ENCODE measurements at places on chromosomes 11 and 22. TPM values are rescaled to one million over a fixed set of nuclear protein-coding genes. Genes with fewer than 3 reads are reported as not detected.

DNA sequence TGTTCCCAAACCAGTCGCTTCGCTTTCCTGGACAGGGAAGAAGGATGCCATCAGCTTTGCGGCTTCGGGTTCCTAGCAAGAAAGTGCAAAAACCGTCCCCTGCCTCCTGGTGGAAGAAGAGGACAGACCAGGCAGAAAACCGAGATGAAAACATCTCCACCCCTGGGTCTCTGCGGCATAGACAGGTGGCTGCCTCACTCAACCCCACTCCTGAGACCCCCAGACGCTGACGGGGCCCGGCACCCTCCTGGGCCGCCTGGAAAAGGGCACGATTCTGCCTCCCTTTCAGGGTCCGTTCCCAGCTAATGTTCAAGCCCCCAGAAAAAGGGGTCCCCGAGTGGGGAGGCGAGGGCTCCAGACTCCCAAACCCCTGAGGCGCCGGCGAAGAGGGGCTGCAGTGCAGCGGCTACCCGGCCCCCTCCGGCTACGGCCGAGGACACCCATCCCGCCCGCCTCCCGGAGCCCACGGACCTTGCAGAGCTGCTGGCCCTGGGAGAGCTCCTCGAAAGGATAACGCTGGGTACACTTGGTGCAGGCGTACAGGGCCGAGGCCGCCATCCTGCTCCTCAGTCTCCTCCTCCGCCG is 569 bp downstream of the FAM76B start:
- DNase-seq = peak; percentile 72

DNA sequence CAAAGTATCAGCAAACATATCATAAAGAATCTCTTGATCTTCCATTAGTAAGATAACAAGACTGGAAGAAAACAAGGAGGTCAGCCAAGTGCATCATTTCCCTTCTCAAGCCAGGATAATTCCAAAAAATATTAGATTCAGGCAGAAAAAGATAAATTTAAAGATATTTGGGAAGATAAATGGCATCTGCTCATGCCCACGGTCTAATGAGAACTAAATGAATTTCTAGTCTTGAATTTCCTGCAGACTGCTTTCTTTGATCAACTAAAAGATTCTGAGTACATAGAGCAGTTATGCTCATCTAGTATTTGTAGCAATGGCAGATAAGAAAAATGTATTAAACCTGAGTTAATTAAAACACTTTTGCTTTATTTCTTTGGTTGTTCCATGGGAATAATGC is 31.1 kb downstream of the DDI1 start:
- DNase-seq = no peak

DNA sequence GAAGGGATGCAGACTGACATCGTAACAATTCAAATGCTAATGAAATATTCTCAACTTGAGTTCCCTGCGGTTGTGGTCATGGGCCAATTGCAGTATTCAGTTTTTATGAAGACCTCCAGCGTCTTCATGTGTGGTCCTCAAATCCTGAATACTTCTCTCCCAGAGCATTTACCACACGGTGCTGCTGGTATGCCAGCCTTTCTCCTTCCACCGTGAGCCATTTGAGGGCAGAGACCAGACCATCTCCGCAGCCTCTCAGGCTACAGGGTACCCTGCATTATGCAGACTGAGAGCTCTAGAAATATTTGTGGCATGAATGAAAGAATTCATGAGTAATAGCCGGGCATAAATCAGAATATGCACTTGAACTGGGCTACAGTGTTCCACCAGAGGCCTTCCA is 289.7 kb downstream of the ST3GAL4 start:
- DNase-seq = no peak

GRCh38 chr11:15965562-15966250 is 390.6 kb downstream of the SOX6 start:
- no peak for DNase-seq

GRCh38 chr11:129324533-129325175 is 51.0 kb upstream of the BARX2 start:
- no peak for DNase-seq

- no peak for DNase-seq
These were observed 2.1 kb downstream of the TMEM25 start for GRCh38 chr11:118532852-118533768.

DNA sequence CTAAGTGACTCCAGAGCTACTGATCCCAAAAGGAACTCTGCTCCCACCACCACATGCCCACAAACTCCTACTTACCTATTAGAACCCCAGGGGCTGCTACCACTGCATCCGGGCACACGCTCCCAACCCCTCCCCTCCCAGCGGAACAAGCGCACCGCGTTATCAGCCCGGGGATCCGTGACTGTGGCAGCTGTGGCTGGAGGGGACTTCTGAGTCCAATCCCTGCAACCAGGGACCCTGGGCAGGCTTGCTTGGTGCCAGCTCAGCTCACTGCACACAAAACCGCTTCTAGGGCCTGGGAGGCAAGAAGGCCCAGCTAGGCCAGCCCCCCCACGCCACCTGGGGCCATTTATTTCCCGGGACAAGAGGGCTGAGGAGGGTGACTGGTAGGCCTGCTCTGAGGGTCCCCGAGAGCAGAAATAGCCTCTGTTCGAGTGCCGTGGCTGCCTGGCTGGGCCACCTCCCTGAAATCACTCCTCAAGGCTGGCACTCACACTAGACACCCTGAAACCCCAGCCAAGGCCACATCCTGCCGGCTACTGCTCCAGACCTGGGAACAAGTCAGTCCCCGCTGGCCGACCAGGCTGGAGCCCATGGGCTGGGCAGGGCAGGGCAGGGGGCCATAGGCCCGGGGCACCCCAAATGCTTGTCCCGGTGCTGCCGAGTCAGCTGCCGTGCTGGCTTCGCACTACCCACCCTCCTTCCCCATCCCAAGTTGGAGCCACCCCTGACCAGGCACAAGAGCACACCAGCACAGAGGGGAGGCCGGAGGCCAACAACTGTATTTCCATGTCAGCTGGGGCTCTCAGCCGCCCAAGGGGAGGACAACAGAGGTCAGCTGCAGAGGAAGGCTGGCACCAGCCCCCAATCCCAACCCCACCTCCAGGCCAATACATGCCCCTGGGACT is 1.9 kb upstream of the IFITM10 start:
- no peak for DNase-seq

- DNase-seq = no peak
These were observed 61.3 kb upstream of the CHORDC1 start for GRCh38 chr11:90284171-90284570.

DNA sequence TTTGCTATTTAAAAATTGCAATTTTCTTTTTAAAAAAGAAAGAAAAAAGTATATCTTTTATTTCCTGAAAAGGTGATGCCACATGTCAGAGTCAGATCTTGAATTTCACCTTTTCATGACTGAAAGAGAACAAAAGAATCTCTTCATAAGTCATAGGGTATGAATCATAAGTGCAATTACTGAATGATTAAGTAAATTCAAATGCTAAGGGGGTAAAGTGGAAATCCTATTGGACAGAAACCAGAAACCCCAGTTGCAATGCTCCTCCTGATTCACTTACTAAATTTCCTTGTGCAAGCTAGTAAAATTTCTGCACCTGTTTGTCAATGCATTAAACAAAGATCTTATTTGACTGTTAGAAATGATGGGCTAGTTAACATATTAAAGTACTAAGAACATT is 8.2 kb upstream of the PRRG4 start:
- DNase-seq = no peak

GRCh38 chr11:113243696-113244095 is 70.7 kb upstream of the TTC12 start:
- peak; percentile 69 for DNase-seq

DNA sequence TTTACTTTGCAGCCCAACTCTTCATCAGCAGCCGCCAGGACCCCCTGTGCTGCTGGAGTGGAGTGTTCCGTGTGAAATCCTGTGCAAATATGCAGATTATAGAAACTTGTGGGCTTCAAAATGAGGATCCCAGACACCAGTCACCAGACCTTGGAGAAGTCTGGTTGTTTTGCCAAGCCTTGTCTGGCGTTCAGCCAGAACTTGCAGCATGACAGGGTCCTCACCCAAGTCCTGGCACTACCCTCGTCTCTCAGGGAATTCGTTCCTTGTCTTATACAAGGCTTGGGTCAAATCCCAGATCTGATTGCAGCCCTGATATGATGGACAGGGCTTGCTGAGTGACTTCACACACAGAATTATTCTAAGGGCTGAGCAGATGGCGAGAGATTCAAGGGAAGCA is 18.9 kb downstream of the SHISAL1 start:
- DNase-seq = peak; percentile 70

- DNase-seq = no peak
These were observed 171.0 kb upstream of the ARHGAP20 start for GRCh38 chr11:110883256-110883655.

GRCh38 chr11:69140635-69141034 is 15.1 kb upstream of the SMIM38 start:
- DNase-seq = no peak

DNA sequence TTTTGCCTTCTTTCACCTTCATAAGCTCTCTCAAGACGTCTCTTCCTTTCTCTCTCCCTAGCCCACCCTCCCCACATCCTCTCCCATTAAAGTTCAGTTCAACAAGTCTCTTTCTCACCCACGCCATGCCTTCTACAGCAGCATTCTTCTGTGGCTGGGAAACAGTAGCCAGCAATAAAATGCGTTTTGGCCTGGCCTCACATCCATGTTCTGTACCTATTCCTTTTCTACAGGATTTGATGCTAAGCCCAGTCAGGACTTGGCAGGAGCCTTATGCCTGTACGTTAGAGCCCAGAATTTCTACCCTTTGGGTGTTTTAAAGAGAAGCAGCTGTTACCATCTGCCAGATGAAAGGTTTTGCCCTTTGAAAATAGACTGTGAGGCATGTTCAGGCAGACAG is 7.1 kb upstream of the CD44 start:
- DNase-seq = no peak

DNA sequence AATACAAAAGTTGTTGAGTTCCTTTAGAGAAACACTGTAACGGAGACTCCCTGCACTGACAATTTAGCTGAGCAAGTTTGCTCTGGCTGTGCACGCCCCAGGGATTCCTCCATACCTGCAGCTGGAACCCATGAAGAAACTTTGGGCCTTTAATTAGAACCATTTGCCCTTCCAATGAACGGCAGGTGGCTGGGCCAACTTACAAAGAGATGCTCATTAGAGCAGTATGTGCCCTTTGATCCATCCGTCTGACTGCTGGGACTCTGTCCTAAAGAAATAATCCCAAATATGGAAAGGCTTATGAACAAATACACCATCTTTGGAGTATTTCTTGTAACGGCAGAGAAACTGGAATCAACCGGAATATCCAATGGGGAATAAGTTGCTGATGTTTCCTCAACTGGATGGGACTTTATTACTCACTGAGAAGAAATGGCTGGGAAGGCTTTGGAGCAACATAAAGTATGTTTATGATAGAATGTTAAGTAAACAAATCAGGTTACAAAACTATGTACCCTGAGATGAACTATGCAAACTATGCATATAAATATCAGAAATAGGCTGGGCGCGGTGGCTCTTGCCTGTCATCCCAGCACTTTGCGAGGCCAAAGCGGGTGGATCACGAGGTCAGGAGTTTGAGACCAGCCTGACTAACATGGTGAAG is 24.4 kb upstream of the FBLN1 start:
- no peak for DNase-seq

DNA sequence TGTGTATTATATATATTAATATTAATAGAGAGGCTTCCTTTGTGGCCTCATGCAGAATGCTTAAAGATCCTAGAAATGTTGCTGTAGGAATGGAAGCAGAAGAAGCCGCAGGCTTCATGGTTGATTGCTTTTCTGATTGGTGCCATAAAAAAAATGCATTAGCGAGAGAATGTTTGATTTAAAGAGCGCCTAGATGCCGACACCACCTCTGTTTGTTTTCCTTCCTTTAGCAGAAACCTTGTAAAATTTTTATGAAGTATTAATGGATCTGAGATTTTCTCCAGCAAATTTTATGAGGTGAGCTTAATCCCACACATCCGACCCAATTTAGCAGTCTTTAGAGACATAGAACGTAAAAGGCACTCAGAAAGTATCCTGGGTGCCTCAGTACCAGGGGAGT is 587.5 kb downstream of the NTM start:
- no peak for DNase-seq

DNA sequence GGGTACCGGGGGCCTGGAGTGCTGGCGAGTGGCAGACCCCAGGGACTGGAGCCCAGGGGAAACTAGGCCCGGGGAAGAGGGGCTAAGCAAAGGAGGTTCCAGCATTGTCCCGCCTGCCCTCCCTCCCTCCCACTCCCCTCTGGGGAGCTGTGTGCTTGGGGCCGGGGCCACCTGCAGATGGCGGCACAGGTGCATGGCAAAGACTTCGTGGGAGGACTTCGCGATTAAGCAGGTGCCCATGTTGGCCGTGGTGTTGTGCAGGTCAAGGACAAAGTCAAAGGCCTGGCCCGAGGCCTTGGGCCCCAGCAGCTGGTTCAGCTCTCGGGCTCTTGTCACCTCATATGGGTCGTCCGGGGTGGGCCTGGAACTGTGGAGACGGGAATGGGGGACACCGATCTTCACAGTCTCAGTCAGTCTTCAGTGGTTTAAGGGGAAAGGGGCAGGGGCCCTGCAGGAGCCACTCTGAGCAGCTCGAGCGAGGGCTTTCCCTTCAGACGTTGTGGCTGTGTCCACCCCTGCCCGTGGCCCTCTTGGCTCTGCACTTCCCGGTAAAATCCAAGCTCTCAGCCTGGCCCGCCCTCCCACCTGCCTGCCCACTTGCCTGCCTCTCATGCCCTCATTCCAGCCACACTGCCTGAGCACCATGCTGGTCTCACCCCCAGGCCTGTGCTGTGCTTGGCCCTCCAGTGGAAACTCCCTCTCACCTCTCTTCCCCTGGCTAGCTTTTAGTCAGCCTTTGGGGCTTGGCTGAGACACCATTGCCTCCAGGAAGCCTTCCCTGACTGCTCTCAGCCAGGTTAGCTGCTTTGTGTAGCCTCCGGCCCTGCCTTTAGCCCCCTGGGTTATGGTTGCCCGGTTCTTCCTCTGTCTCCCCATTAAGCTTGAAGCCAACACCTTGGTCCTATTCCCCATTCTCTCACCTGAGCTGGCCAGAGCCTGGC is 4.7 kb downstream of the ACY3 start:
- DNase-seq = no peak

DNA sequence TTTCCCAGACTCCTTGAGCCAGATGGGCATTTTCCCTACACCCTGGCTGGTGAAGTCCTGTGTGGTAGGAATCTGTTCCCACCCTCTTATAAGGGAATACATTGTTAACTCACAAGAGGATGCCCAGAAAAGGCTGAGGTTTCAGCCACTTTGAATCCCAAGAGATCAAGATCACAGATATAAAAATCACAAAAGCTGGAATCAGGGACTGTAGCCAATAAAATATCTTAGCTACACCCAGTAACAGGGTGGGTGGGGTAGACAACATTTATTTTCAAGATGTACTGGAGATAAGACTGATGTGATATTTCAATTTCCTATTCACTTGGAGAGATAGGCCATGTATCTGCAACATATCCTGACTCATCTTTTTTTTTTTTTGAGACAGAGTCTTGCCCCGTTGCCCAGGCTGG is 50.3 kb downstream of the COPB1 start:
- no peak for DNase-seq

- no peak for DNase-seq
These were observed 479 bp downstream of the RSF1 start for GRCh38 chr11:77819921-77820564.

- DNase-seq = no peak
These were observed 52.5 kb upstream of the A4GALT start for GRCh38 chr22:42773167-42773566.

Gene CYB5R2
- 18.2 TPM for polyA plus RNA-seq

Gene CLTCL1
- polyA plus RNA-seq = 13.7 TPM

Gene LINC01488
- polyA plus RNA-seq = not detected

Gene CDC45
- polyA plus RNA-seq = 21.5 TPM

Gene SLC6A5
- polyA plus RNA-seq = not detected

Gene ACRV1
- 1.4 TPM for polyA plus RNA-seq
